Caki2 (cell line): ENCODE measurements at places on chromosomes 13 and 19. TPM values are rescaled to one million over a fixed set of nuclear protein-coding genes. Genes with fewer than 3 reads are reported as not detected.

- DNase-seq = no peak
Observed at GRCh38 chr13:28022848-28023518, 34.5 kb upstream of the URAD start.

- DNase-seq = peak; percentile 13
Observed at GRCh38 chr19:2648528-2648937, 54.0 kb downstream of the GNG7 start.

DNA sequence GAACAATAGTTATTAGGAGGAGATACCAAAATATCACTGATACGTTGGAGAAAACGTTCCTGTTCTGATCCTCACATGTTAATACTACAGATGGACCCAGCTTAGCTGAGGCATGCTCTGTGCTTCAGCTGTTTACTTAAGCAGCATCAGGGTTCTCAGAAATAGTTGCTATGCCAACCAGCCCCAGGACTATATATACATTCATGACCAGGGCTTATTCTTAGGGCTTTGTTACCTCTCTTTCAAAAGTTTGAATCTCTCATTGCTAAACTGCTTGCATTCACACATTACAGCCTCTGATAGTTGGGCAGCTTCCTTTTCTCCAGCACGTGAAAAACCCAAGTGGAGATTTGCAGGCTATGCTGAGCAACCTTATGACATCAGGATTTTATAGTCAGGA, 800.4 kb downstream of the DIAPH3 start:
- no peak for DNase-seq

- no peak for DNase-seq
Observed at GRCh38 chr19:28012361-28012760, 1200.6 kb downstream of the UQCRFS1 start.

DNA sequence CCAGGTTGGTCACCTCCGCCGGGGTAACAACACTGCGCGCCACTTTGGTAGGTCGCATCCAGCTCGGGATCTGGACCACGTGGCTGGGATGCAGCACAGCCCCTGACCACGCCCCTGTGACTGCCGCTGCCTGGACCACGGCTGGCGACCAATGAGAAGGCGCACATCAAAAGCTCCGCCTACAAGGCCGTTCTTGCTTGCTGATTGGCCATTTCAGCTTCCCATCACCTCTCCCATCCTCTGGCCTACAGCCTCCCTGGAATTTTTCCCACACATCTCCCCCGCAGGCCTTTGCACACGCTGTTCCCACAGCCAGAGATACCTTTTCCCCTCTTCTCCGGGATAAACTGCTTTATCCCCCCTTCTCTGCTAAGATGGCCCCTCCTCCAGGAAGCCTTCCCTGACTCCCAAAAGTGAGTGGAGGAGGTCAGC, 12.5 kb upstream of the MAP1S start:
- no peak for DNase-seq

GRCh38 chr13:46839399-46839798, 42.4 kb upstream of the ESD start:
- DNase-seq = no peak

GRCh38 chr19:9791552-9792205, 23.1 kb upstream of the ZNF846 start:
- peak; percentile 83 for DNase-seq

DNA sequence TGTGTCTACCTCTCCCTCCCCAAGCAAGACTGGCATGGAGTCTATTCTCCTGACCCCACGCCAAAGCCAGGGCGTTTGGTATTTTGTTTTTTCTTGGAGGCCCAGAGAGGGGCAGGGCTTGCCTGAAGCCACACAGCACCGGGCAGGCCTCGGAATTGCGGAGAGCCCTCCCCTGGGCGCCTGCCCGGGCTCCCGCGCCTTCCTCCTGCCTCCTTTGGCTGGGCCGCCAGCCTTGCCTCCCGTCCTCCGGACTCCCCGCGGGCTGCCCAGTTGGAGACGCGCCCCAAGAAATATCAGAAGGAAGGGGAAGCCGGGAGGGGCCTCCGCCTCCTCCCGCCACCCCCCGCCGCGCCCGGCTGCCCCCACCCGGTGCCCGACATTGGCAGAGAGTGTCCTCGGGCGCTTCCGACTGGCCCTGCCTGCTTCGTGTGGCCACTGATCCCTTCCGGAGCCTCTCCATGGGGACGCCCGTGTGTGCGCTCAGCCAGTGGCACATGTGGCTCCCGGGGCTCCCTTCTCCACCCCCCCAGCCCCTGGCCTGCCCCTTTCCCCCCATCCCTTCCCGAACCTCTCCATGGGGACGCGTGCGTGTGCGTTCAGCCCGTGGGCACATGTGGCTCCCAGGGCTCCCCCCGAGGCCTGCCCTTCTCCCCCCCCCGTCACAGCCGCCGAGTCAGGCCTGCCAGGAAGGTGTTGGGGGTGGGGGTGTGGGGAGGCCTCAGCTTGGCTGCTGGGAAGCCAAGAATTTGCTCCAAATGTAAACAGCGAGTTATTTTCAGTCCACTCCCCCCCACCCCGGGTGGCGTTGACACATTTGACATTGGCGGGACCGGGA, 37.3 kb downstream of the NFIC start:
- DNase-seq = no peak

- no peak for DNase-seq
Observed at GRCh38 chr13:98785405-98785804, 32.9 kb upstream of the SLC15A1 start.

- DNase-seq = peak; percentile 1
Observed at GRCh38 chr13:57045826-57046546, 94.7 kb upstream of the PRR20A start.

Gene PSG3
- total RNA-seq = not detected in 2 replicates

Gene LMTK3
- total RNA-seq = 4.2 and 10.5 TPM in 2 replicates

Gene RXFP2
- total RNA-seq = not detected in 2 replicates

Gene MEF2B
- 2.6 TPM in 1 of 2 replicates, not detected in the other for total RNA-seq

Gene HSD11B1L
- total RNA-seq = 2.6 and 12.1 TPM in 2 replicates

Gene ZNF536
- total RNA-seq = not detected in 2 replicates

Gene MBD3L3
- total RNA-seq = not detected in 2 replicates

Gene HPN
- 0.84 TPM in 1 of 2 replicates, not detected in the other for total RNA-seq

Gene SIGLECL1
- total RNA-seq = 52.0 and 60.2 TPM in 2 replicates

Gene C5AR2
- total RNA-seq = not detected in 2 replicates

Gene CLEC4G
- total RNA-seq = not detected in 2 replicates
